GM12891 (cell line): ENCODE measurements at places on chromosomes 1 and 21.
A peak's percentile ranks its signal among the peaks of the same experiment; 100 is the strongest.

- no peak for DNase-seq
Measured at GRCh38 chr21:15370462-15370975, 305.7 kb upstream of the NRIP1 start.

GRCh38 chr1:59046730-59047157 lies 250.2 kb upstream of the FGGY start:
- peak; percentile 39 for DNase-seq

DNA sequence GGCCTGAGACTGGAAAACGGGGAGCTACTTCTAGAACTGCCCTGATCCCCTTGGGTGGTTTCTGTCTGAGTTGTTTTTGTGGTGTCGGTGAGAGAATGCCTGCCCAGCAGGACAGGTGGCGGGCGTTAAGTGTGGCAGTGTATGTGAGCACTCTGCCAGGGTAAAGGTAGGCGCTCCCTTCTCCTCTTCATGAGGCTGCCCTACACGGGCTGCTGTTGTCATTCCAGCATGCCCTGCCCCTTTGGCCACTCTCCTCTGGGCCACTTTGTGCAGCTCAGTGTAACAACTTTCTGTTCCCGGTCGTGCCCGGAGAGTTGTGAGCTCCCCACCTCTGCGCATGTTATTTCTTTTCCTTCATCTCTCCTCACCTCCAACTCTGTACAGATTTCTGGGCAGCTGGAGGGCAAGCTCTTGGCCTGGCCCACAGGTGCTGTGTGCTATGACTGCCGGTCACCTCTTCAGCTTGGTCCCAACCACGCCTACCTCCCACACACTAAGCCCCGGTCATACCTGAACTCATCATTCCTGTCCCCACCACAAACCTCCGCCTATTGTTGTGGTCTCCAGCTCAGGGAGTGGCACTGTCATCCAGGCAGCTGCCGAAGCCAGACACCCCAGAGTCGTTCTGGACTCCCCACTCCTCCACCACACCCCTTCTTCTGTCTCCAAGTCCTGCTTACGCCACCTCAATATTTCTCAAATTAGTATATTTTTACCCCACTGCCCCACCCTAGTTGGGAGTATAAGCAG lies 69.0 kb downstream of the GADD45A start:
- no peak for DNase-seq

DNA sequence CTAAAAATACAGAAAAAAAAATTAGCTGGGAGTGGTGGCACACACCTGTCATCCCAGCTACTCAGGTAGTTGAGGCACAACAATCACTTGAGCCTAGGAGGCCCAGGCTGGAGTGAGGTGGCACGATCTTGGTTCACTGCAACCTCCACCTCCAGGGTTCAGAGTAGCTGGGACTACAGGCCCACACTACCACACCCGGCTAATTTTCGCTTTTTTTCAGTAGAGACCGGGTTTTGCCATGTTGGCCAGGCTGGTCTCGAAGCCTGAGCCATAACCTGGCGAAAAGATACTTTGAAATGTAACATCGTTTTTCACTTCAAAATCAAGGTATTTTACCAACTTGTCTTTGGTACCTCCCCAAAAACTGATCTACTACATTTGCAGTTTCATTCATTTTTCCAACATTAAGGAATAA lies 6.1 kb downstream of the GAS5 start:
- DNase-seq = no peak

DNA sequence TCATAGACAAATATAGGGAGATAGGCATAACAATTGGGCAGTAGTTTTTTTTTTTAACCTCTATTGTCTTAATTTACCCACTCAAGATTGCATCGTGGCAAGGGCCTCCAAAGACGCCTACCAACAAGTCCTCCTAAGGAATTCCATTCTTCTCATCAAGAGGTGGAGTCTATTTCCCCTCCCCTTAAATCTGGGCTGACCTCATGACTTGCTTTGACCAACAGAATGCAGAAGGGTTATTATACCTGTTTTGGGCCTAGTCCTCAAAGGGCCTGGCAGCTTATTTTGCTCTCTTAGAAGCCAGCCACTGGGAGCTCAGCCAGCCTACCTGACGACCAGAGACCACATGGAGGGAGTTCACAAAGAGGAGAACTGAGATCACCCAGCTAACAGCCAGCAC lies 92.3 kb downstream of the COQ8A start:
- DNase-seq = no peak

GRCh38 chr1:180675586-180675985 lies 43.8 kb downstream of the XPR1 start:
- no peak for DNase-seq

DNA sequence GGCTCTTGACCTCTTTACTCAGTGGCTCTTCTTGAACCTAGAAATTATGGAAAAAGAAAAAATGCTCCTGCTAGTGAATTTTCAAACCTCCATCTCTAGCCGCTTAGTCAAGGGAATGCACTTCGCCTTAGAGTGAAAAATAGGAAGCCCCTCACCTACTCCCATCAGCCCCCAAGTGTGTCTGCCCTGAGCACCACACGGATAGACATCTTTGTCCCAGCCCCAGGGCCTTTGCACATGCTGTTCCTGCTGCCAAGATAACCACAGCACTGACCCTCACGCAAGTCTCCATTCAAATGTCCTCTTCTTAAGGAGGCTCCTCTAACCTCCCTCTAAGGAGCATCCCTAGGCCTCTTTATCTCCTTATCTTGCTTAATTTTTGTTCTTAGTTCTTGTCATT lies 59.6 kb downstream of the FBXO2 start:
- no peak for DNase-seq

GRCh38 chr1:201282931-201283829 lies at the start of gene PKP1:
PKP1 (plus strand) TSS chr1:201283506; CDS start chr1:201283703, 197 bp downstream.
- DNase-seq = no peak

- DNase-seq = peak; percentile 100
Measured at GRCh38 chr1:1630191-1630964, 1.6 kb upstream of the MMP23B start.

DNA sequence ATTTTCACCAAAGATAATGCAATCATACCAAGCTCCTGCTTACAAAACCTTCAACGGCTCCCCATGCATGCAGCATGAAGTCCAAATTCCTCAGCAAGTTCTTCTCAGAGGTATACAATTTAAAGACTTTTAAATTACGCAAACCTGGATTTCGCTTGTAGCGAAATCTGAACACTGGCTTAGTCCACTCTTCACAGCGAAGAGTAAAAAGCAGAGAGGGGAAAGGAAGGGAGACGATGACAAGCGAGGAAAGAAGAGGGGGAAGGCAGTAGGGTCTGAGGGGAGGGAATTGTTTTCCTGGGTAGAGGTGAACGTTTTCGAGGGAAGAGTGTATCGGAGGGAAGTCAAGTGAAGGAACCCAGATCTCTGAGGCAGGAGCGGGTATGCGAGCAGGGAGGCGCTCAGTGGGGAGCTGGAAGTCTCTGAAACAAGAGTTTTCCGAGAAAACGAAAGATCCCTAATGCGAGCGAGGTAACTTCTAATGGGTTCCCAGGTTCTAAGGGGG lies 790 bp downstream of the TESK2 start:
- no peak for DNase-seq

- no peak for DNase-seq
Measured at GRCh38 chr1:40575336-40575735, 43.9 kb downstream of the ZNF684 start.

DNA sequence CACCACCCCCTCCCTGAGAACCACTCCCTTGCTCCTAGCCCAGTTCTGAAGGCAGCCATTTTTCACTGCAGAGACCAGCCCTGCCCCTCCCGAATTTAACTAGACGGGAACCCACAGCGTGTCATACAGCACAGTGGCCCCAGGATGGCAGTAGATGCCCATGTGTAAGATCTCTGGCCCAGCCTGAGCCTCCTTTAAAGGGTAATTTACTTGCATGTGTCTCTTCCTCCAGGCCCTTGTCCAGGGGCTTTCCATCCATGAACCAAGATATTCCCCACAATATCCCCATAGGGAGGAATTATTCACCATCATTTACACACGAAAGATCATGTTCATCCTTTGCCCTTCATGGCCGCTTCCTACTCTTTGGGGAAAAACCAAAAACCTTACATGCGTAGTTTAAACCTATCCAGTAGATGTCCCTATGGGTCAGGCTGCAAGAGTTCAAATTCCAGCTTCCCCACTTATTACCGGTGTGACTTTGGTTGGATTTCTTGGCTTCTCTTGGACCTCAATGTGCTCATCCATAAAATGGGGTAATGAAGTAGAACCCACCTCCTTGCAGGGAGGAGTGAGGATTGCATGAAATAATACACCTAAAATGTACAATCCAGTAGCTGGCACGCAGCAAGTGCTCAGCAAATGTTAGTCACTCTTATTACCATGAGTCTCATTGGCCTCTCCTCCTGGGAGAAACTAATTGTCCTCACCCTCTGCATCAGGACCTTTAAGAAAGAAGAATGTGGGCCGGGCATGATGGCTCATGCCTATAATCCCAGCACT lies 4.0 kb upstream of the LACTBL1 start:
- peak; percentile 57 for DNase-seq

DNA sequence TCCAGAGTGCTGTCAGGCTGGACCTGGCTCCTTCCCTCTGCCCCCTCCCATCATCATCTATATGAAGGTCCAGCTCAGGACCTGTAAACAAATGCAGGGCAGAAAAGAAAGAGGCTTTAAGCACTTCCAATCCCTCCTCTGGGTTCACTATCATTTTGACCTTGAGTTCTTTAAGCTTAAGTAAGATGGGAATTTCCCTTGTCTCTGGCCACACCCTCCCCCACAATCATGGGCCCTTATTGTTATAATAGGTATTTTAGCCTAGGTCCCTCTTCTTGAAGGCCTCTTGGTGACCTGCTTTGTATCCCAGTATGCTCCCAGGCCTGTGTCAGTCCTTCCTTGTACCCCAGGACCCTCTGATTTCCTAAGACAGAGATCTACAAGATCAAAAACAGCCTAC lies 45.1 kb upstream of the EPS15 start:
- DNase-seq = no peak
